ENCODE measurements at places on chromosomes 1 and 21.
A peak's percentile ranks its signal among the peaks of the same experiment; 100 is the strongest.

DNA sequence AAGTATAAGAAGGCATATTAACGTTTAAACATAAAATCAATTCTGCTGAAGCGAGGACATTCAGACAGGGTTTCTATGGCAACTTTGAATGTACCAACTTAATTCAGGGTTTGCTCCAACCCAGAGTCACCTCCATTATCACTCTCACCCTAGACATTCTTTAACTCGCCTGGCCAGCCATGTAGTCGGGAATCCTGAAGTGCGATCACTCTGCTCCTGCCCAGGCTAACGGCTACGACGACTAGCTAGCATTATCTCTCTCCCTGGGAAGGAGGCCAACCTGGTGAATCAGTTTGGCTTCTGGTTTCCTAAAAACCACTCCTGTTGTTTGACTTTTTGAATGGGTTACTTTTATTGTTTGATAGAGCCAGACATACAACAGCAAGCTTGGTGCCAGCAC is 38.9 kb upstream of the ZBTB18 start:
- no peak for DNase-seq

GRCh38 chr1:207872621-207873020 is 38.3 kb downstream of the CD34 start:
- no peak for DNase-seq

GRCh38 chr1:164613176-164613575 is 54.2 kb downstream of the PBX1 start:
- DNase-seq: peak; percentile 59

DNA sequence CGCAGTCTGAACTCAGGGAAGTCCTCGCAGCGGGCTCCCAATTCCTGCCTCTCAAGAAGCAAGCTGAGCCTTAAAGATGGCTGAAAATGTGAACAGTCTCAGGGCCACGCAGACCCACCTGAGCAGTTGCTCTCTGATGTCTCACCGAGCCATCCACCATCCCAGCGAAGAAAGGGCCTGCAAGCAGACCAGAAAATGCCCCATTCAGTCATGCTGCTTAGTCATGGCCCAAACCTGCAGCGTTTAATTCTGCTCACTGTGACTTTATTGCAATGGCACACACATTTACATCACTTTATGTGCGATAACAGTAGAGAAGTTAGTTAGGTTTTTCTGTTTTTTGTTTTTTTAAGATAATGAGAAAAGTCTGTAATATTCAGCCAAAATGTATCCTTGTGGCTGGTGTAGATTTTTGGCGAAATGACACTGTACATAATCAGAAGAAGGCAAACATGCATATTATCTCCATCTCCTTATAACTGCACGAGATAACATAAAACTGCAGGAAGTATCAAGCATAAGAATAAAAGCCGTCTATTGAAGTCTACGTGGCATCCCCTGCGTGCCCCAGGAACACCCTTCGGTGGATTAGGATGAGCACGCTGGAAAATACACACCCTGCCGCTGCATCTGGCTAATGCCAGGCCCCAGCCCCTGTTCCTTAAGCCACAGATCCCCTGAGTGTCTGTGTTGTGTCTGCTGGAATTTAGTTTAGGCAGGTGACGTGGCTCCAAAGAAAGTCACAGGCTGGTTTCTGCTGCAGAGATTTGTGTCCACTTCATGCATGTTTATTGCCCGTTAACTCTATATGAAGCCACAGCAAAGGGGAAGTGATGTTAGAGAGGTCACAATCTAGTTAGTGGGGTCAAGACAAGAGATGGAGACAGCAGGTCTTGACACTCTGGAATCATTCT is 119.8 kb upstream of the IRF2BP2 start:
- no peak for DNase-seq

DNA sequence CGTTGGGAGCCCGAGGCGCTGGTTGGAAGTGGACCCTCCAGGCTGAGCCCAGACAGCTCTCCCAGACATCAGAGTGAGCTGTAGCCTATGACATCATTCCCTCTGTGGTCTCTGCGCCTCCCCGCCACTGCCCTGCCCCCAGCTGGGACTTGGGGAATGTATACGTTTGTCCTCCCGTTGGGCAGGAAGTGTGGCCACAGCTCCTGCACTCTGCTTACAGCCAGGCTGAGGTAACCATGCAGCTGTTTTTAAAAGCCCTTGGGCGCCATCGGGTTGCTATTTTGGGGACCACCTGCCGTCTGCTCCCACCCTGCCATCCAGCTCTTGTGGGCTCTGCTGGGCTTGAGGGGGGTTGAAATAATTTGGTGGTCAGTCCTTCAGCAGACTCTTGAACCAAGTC is 7.8 kb downstream of the VASH2 start:
- no peak for DNase-seq

- no peak for DNase-seq
These were observed 11.6 kb upstream of the GJA9 start for GRCh38 chr1:38892976-38893375.

- DNase-seq: no peak
These were observed 350.6 kb upstream of the SGIP1 start for GRCh38 chr1:66183400-66183799.

- no peak for DNase-seq
These were observed 19.4 kb downstream of the ENO1 start for GRCh38 chr1:8858888-8859706.

DNA sequence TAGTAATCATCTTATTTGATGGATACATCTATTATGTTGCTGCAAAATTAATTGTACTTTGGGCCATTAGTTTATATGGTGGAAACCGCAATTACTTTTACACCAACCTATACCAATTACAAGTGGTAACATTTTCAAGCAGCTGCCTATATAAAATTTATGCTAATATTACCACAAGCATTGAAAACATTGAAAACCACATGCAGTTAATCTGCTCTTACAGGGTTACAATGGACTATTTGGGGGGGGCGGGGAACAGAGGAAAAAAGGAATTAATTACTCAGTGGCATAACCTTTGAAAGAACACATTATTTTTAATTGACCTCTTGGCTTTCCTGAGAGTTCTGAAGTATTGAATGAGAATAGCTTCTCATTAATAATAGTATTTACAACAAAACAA is 1793.2 kb downstream of the NCAM2 start:
- DNase-seq: no peak

GRCh38 chr21:35738347-35738961 is 321.9 kb downstream of the SETD4 start:
- DNase-seq: no peak
